Epithelial cell of alveolus of lung (primary cell): ENCODE measurements at places on chromosomes 6 and 20. TPM values are rescaled to one million over a fixed set of nuclear protein-coding genes. Genes with fewer than 3 reads are reported as not detected.

The DYNLT2 gene
- total RNA-seq = 1.0 TPM in 1 of 2 replicates, not detected in the other

The FRS3 gene
- total RNA-seq = 2.1 TPM in 2 replicates

The BAK1 gene
- total RNA-seq = 15.1 and 17.1 TPM in 2 replicates

The CABLES2 gene
- 3.0 and 3.7 TPM in 2 replicates for total RNA-seq
